ENCODE measurements at places on chromosomes 6 and 20.

GRCh38 chr6:120005292-120005976 is 655.9 kb upstream of the MAN1A1 start:
- H3K27me3 ChIP-seq = no peaks in the 10 kb centered on the region
- no peak for DNase-seq
- H3K36me3 ChIP-seq = no peaks in the 10 kb centered on the region
- H3K4me1 ChIP-seq = no peaks in the 10 kb centered on the region
- H3K27ac ChIP-seq = no peak overlapping the region
- H3K4me3 ChIP-seq = no peak overlapping the region

DNA sequence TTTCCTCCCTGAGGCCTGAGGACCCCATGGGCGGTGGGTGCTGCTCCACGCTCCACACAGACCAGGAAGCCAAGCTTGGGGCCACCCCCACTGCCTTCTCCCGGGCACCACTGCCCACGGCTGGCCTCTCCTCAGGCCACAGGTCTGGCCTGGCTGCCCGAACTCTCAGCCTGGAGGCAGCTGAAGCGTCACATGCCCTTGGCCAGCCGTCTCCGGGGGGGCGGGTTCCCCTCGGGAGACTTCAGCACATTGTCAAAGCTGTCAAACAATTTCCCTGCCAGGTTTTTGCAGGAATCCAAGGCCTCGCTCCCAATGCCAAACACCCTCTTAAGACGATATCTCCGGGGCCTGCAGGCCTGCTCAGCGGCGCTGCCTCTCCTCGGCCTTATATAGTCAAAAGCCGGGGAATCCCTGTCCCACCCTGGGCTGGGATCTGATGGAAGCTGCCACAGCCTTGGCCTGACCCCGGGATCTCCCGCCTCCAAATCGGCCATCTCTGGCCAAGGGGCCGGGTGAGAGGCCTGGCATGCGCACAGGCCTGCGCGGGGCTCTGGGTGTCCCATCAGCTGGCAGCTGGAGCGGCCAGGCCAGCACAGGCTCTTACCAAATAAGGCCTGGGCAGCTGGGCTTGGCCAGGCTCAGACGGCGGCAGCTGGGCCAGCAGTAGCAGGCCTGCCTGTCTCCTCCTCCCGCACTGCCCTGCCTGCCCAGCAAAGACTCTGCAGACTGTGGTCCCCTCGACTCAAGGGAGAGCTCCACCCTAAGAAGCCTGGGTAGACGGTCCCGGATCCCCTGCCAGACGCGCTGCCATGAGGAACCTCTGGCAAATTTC is 49.7 kb downstream of the RBM38 start:
- no peak overlapping the region for H3K27ac ChIP-seq
- no peaks in the 10 kb centered on the region for H3K36me3 ChIP-seq
- DNase-seq = no peak
- H3K27me3 ChIP-seq = no peaks in the 10 kb centered on the region

- no peaks in the 10 kb centered on the region for H3K4me1 ChIP-seq
- DNase-seq = no peak
- no peaks in the 10 kb centered on the region for H3K27me3 ChIP-seq
Measured at GRCh38 chr6:88114838-88115237, 51.3 kb downstream of the CNR1 start.

DNA sequence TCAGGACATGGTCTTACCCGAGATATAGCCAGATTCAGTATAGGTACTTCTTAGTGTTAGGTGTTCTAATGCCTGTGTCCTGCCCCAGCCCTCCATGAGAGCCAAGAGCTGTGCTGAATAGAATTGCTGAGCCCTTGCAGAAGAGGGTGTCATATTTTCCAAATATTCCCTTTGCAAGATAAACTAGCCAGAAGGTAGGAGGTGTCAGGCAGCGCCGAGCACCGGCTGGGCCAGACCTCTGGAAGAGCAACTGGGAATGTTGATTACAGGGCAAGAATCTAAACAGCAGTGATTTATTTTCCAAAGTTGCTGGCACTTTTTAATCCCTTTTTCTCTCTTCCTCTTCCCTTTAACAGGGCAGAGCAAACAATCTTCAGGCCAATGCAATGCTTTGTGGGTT is 37.1 kb upstream of the EZR start:
- H3K36me3 ChIP-seq = no peaks in the 10 kb centered on the region
- peaks cover 19% of the 10 kb centered on the region for H3K4me1 ChIP-seq
- no peak overlapping the region for H3K4me3 ChIP-seq
- H3K27ac ChIP-seq = no peak overlapping the region

GRCh38 chr6:136236466-136237293 is 13.4 kb downstream of the MTFR2 start:
- no peaks in the 10 kb centered on the region for H3K4me1 ChIP-seq
- H3K4me3 ChIP-seq = no peak overlapping the region
- H3K27me3 ChIP-seq = no peaks in the 10 kb centered on the region
- no peaks in the 10 kb centered on the region for H3K36me3 ChIP-seq
- DNase-seq = no peak

DNA sequence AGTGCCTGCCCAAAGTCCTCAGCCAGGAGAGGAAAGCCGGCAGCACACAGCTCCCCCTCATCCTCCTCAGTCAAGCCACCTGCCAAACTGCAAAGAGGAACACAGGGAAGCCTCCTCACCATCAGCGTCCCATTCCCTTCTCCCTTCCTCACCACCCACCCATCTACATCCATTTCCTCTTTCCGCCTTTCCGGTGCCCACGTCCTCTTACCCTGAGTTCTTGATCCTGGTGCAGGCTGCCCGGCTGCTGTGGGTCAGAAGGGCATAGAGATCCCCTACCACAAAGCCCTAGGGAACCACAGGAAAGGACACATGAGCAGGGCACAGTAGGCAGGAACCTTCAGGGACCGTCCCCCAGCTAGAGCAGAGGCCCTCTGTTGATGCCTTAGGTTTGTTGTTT is 6.0 kb downstream of the GNMT start:
- H3K36me3 ChIP-seq = no peaks in the 10 kb centered on the region
- H3K27me3 ChIP-seq = no peaks in the 10 kb centered on the region

- no peak overlapping the region for H3K27ac ChIP-seq
- no peaks in the 10 kb centered on the region for H3K36me3 ChIP-seq
- no peak for DNase-seq
- H3K27me3 ChIP-seq = no peaks in the 10 kb centered on the region
- no peaks in the 10 kb centered on the region for H3K4me1 ChIP-seq
- no peak overlapping the region for H3K4me3 ChIP-seq
Measured at GRCh38 chr6:95328231-95328630, 249.1 kb upstream of the MANEA start.

GRCh38 chr20:19015351-19016139 is 196.9 kb upstream of the SLC24A3 start:
- no peaks in the 10 kb centered on the region for H3K36me3 ChIP-seq
- H3K4me3 ChIP-seq = no peak overlapping the region
- H3K4me1 ChIP-seq = no peaks in the 10 kb centered on the region
- H3K27ac ChIP-seq = no peak overlapping the region
- DNase-seq = no peak

DNA sequence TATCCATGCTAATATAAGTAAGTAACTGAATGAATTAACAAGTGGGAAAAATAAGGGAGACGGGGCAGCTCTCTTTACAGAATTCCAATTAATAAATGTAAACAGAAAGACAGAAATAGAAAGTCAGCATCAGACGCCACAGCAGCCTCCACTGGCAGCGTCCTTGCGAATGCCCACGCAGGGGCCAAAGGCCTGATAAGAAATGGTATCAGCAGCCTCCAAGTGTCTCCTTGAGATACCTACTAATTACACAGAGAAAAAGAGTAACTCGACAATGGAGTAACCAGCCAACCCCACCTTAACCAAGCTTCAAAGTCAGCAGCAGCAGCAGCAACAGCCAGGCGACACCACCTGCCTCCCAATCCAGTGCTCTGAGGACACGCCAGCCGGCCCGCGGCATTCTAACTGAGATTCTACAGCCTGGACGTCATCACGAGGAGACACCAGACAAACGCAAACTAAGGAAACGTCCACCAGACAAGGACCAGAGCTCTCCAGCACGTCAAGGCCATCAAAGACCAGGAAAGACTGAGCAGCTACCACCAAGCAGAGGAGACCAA is 78.8 kb downstream of the TAF4 start:
- no peak for DNase-seq
- H3K4me1 ChIP-seq = no peaks in the 10 kb centered on the region
- H3K27me3 ChIP-seq = no peaks in the 10 kb centered on the region
- H3K27ac ChIP-seq = no peak overlapping the region

DNA sequence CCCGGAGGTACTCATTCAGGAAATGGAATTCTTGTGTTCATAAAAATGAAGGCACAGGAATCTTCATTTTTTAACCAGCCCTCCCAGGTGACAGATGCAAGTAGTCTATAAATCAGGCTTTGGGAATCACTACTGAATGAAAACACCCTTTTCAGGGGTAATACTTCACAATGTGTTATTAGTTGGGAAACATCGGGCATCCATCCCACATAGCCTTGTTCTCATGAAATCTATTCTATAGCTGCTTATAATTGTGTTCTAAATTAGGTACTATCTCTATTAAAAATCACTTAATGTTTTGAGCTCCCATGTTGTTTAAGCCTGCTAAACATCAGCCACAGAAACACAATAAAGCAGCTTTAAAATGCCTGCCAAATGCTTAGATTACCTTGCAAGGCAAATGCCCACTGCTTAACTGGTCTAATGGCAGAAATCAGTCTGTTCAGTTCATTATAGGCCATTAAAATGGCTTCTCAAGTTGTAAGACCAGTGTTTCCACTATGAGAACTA is 94.9 kb downstream of the L3MBTL3 start:
- no peaks in the 10 kb centered on the region for H3K4me1 ChIP-seq

Data from MM.1S (cell line).